Neural crest cell (in vitro differentiated cells): ENCODE measurements at places on chromosomes 3 and 15. TPM values are rescaled to one million over a fixed set of nuclear protein-coding genes. Genes with fewer than 3 reads are reported as not detected.

- DNase-seq: no peak
Observed at GRCh38 chr3:108125550-108126071, 34.8 kb upstream of the CD47 start.

GOLGA6D gene
- total RNA-seq: not detected in 2 replicates

C2CD4A gene
- not detected in 2 replicates for total RNA-seq

DNA sequence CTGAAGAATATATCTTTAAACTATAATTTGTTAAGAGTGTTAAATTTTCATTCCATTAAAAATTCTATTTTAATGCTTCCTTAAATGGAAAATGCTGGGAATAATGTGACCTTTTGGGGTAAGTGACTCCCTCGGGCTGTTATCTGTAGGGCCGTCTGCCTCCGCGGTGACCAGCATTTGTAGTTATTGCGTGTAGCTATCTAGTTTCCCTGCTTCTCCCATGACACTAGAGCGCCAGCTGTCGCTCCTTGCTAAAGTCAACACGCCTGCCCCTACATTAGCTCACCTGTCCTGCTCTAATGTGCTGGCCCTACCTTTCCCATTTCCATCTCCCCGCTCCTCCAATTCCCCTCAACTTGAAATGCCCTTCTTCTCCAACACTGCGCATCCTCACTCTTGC lies 12.4 kb upstream of the CHRM5 start:
- DNase-seq: no peak

GRCh38 chr3:31384117-31384516 lies 148.6 kb upstream of the STT3B start:
- DNase-seq: no peak

GRCh38 chr3:94862703-94863102 lies 799.8 kb downstream of the NSUN3 start:
- peak; percentile 9 for DNase-seq

DNA sequence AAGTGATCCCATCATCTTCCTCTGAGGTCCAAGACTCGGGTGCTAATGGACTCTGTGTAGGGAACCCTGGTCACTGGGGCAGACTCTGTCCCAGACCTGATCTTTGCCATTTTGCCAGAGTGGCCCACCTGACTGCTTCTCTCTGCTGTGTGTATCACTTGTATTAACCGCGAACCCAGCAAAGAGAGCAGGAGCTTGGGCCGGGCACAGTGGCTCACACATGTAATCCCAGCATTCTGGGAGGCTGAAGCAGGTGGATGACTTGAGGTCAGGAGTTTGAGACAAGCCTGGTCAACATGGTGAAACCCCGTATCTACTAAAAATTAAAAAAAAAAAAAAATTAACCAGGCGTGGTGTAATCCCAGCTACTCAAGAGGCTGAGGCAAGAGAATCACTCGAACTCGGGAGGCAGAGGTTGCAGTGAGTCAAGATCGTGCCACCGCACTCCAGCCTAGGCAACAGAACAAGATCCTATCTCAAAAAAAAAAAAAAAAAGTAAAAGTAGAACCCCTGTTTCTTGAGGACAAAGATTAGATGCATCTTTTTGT lies 32.9 kb upstream of the CYP11A1 start:
- DNase-seq: no peak

GASK1A gene
- total RNA-seq: 2.1 and 2.9 TPM in 2 replicates

GRCh38 chr3:69339760-69340159 lies 46.1 kb downstream of the FRMD4B start:
- DNase-seq: no peak

GRCh38 chr3:67113802-67114407 lies 115.8 kb downstream of the KBTBD8 start:
- peak; percentile 92 for DNase-seq

- DNase-seq: no peak
Observed at GRCh38 chr15:68479870-68480269, 47.9 kb upstream of the ITGA11 start.

- DNase-seq: no peak
Observed at GRCh38 chr3:69126999-69127398, 4.6 kb upstream of the LMOD3 start.

ARNT2 gene
- total RNA-seq: 57.1 and 58.3 TPM in 2 replicates

ZIC1 gene
- total RNA-seq: 54.3 and 64.5 TPM in 2 replicates
